ENCODE measurements at places on chromosomes 4 and X.

- no peak for DNase-seq
These were observed at the start of gene ITGB1BP2 for GRCh38 chrX:71301195-71301924. Gene ITGB1BP2, plus strand, starts transcription at chrX:71301750. Its CDS starts 57 bp downstream, at chrX:71301807.

GRCh38 chrX:45811326-45811725 is 610.6 kb upstream of the DIPK2B start:
- DNase-seq, result no peak

- DNase-seq, result no peak
These were observed 7.5 kb downstream of the NUDT6 start for GRCh38 chr4:122914938-122915337.

DNA sequence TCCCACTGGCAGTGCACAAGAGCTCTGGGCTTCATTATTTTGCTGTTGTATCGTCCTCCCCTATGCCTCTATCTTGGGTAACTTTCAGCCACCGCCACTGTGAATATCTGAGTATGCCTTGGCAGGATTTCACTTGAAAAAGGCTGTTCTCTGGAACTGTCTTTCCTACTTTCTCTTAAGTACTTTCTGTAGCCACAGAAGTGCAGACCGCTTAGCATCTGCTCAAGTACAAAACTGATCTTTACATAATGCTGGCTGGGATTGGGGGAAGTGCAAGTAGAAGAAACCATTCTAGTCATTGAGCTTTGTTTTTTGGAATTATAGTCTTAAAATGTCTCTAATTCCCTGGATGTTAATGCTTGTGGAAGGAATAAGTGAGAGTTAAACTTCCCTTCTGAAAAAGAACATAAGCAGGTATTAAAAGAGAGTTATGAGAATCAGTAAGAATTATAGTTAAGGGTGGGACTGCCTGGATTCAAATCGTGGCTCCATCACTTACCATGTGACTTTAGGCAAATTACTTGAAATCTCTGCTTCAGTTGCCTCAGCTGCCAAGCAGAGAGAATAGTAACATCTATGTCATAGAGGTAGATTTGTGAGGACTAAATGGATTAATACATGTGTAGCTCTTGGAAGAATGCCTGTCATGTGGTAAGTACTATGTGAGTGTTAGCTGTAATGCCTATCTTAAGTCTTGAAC is 77.5 kb downstream of the MID1IP1 start:
- no peak for DNase-seq

DNA sequence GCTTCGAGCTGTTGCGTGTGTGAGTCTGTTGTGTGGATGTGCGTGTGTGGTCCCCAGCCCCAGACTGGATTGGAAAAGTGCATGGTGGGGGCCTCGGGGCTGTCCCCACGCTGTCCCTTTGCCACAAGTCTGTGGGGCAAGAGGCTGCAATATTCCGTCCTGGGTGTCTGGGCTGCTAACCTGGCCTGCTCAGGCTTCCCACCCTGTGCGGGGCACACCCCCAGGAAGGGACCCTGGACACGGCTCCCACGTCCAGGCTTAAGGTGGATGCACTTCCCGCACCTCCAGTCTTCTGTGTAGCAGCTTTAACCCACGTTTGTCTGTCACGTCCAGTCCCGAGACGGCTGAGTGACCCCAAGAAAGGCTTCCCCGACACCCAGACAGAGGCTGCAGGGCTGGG is 8.4 kb downstream of the SLC6A8 start:
- no peak for DNase-seq

All from Karpas-422 (cell line).